ENCODE measurements at places on chromosomes 2 and 18. TPM values are rescaled to one million over a fixed set of nuclear protein-coding genes. Genes with fewer than 3 reads are reported as not detected.

Gene REG3A
- polyA plus RNA-seq, result not detected

Gene HSPD1
- 623 TPM for polyA plus RNA-seq

DNA sequence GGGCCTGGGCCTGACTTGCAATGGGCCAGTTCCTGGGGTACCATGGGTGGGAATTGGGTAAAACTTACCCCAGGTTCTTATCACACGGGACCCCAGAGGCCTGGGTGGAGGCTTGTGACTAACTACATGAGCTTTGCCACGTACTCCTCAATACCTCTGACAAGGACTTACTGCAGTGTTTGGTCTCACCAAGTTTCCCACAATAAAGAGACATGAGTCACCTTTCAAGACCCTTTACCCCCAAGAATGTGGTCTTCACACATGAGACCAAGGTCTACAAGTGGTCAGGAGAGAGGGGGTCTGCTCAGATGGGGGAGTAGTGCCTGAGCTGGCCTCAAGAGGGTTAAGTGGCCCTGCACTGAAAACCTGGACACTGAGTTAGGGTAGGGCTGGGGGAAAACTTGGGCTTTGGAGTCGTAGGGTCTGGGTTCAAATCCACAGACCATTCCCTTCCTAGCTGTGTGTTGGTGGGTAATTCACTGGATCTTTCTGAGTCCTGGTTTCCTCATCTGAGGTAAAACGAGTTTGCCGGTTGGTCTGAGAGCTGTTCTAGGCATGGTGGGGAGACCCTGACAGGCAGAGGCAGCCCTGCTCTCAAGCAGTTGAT is 2.0 kb upstream of the GNLY start:
- DNase-seq, result no peak

GRCh38 chr2:60496956-60497355 is 56.5 kb downstream of the BCL11A start:
- DNase-seq, result no peak

- DNase-seq, result no peak
Observed at GRCh38 chr2:26615860-26616705, 25.1 kb downstream of the CIB4 start.
